Omental fat pad (tissue), 4 donors: ENCODE measurements at places on chromosomes 3 and 15.

DNA sequence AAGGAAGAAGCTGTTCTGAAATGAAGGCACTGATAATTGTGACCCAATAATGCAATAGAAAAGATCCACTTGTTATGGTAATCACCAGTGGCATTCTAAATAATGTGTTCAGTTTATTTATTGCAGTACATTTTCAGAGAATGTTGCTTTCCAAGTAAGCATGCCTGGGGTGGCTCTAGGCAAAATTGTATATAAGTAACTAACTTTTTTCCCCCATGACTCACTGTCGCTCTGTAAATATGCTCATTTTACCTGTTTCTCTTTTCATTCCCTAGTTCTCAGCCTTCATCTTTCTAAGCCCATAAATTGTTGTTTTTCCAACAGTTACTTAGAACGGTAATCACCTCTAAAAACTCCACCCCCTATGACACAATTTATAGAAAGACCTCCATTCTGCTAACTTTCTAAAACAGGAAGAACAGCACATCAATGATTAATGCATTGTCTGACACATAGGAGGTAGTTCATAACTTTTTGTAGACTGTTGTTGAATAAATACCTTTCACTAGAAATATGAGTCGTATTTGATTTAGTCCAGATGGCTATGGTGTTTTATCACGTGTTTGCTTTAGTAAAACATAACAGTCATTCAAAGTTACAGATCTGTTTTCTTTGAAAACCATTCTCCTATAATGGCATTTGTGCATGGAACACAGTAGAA is 143.1 kb downstream of the LSAMP start:
- DNase-seq, result no peak

DNA sequence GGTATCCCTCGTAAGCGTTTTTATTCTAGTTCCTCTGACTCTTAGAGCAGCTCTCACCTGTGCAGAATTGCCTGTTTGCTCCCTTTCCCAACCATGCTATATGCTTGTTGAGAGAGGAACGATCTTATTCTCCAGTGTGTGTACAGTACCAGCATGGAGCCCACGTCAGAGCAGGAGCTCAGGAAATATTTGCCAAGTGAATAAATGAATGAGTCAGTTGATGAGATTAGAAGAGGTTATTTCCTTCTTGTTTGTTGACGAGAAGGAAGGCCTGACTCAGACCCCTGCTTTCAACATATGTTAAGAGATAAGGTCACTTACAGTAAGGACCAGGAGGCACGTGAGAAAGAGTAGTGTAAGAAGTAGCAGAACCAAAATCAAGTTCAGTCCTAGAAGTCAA is 106.3 kb upstream of the ABHD17C start:
- DNase-seq, result no peak

DNA sequence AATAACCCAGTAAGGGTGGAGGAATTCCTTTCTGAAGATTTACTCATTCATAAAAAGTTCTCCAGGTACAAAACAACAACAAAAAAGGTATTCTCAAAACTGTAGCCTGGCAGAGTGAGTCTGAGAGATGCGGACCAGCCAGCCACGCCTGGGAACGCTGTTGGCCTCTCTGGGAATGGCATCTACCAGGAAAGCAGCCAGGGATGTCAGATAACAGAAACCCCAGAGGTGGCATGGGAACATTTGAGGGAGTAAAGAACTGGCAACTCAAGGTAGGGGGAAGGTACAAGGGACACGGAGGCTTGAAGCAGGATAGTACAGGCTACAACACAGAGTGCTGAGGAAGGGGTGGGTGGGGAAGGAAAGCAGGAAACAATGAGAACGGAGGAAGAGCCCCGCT is 7.1 kb upstream of the AP3S2 start:
- no peak for DNase-seq

- DNase-seq, result no peak
Measured at GRCh38 chr3:194326192-194326967, 24.7 kb downstream of the CPN2 start.

DNA sequence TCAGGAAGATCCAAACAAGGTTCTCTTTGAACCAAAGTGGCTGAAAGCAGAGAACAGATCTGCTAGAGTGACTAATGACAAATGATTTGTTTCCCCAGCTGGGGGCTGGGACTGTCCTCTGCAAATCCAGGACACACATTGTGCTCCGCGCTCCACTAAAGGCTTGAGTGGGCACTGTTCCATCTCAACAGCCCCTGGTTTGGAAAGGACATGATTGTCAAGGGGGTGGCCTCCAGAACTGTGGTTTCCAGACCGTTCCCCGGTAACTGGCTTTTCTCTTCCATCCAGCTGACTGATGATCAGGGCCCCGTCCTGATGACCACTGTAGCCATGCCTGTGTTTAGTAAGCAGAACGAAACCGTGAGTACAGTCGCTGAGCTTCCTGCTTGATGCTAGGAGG is 91.0 kb downstream of the LRTM1 start:
- no peak for DNase-seq

- no peak for DNase-seq
Measured at GRCh38 chr3:135784557-135784956, 181.0 kb upstream of the PPP2R3A start.

- DNase-seq, result no peak
Measured at GRCh38 chr3:64961301-64961700, 273.5 kb upstream of the ADAMTS9 start.

- no peak for DNase-seq
Measured at GRCh38 chr15:80695911-80696661, 976 bp downstream of the ABHD17C start.

DNA sequence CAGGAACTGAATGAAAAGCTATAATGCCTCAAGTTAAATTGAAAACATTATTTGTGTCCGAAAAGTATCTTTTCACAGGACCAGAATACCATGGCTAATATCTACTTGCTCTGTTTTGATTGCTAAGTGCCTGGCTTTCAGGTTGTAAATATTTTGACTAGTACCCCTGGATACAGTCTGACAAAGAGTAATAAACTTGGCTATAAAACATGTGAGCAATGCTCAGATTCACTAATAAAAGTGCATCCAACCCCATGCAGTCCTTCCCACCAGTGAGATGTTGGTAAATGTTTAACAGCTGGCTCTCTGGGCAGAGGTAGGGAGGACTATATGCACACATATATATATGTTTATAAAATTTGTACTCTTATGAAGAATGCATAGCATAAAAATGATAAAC is 281.8 kb upstream of the TGFBR2 start:
- no peak for DNase-seq

- no peak for DNase-seq
Measured at GRCh38 chr3:119649761-119650160, 10.6 kb downstream of the POPDC2 start.

- no peak for DNase-seq
Measured at GRCh38 chr3:185084402-185084801, 68.5 kb downstream of the C3orf70 start.

- no peak for DNase-seq
Measured at GRCh38 chr15:63420333-63420747, 38.7 kb upstream of the CA12 start.

- no peak for DNase-seq
Measured at GRCh38 chr15:60414016-60414682, 16.4 kb upstream of the ANXA2 start.

- DNase-seq, result no peak
Measured at GRCh38 chr3:169400874-169401273, 262.6 kb downstream of the MECOM start.

GRCh38 chr15:99267957-99268356 is 16.7 kb downstream of the LRRC28 start:
- no peak for DNase-seq

DNA sequence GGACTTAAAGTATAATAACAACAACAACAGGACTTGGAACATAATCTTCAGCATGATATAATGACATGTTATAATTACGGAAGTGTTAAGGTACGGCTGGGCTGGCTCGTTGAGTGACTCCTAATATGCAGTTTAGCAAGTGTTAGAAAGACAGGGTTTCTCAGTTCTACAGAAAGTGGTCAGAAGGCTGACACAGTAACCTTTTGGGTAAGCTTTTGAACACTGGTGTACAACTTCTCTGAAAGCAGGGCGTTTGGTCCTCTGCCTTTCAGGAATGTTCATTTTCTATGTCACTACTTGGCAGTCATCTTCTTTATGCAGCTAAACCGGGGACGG is 133.3 kb upstream of the SLC2A2 start:
- DNase-seq, result no peak

- no peak for DNase-seq
Measured at GRCh38 chr15:29205186-29205585, 64.4 kb downstream of the NSMCE3 start.

- no peak for DNase-seq
Measured at GRCh38 chr3:127774647-127775046, 47.7 kb downstream of the MGLL start.

GRCh38 chr3:22269831-22270230 is 518.8 kb upstream of the ZNF385D start:
- DNase-seq, result no peak

DNA sequence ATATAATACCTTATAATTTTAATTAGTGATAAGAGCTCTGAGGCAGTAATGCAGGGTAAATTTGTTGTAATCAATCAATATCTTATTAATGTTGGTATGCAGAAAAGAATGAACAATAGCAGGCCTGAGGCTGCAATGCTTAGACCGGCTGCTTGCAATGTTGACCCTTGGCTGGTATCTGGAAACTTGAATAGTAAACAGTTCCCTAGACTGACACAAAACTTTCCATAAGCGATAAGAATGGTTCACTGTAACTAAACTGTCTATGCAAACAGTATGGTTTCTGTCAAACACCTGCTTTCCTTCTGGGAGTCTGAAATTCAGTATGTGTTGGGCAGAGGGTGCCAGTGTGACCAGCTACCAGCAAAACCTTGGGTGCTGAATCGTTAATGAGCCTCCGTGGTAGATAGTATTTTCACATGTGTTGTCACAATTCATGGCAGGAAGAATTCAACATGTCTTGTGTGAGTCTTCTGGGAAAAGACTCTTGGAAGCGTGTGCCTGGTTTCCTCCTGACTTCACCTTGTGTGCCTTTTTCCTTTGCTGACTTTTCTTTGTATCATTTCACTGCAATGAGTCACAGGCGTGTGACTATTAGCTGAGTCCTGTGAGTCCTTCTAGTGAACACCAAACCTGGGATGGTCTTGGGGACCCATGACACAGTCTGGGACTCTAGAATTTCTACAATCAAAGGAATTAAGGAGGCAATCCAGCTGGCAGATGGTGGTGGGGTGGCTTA is 30.7 kb upstream of the CLRN1 start:
- DNase-seq, result no peak
